Panc1 (cell line): ENCODE measurements at places on chromosomes 16 and 17. TPM values are rescaled to one million over a fixed set of nuclear protein-coding genes. Genes with fewer than 3 reads are reported as not detected.

IGF2BP1 gene
- total RNA-seq, result 109 TPM

DNA sequence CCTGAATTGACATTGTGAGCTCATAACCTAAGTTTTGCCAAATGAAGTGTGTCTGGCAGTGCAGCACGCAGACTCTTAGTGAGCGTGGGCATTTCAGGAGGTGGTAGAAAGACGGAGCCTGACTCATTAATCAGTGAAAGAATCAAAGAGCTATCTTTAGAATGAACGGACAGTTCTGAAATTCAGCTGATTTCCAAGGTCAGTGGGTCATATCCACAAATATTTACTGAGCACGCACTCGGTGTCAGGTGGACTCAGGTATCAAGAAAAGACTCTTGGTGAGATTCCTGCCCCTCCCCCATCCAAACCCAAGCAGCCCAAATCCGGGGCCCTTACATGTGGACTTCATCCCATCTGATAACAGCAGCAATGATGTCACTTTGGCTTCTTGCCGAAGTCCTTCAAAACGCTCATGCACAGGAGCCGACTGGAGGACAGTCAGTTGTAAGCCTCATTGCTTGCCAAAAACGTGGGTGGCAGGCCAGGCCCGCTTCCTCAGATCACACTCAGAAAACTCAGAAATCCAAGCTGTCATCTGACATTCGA lies 185.8 kb downstream of the HS3ST3A1 start:
- no peak for DNase-seq

DNA sequence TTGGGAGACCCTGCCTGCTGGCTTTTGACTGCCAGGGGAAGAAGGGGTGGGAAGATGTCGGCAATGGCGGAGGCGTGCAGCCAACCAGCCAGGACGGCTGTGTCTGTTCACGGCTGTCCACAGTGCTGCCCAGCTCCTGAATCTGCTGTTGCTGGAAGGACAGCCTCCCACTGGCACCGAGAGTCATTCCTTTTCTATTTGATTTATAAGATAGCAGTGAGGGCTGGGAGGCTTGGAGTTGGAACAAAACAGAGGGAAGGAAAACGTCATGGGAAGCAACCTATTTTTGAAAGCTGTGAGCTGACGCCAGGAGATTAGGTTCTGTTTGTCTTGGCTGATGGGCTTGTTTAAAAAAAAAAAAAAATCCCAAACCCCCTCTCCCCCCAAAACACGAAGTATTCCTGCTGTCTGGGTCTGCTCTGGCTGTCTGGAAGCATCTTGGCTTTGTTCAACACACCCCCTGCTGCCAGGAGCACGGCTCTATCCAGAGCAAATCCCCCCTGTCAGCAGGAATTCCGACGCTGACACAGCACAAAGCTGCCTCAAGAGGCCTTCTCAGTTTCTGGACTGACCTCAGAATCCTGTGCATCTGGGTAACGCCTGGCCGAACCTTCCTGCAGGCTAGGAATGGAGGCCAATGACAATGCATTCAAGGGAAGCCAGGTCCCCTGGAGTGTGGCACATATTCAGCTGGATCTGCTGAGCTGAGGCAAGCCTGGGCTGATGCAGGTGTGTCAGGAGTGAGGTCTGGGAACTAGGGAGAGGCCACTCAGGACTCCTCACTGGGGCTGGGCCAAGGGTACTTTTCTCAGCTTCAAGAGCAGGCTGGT lies 41.0 kb upstream of the SREBF1 start:
- no peak for DNase-seq

DNA sequence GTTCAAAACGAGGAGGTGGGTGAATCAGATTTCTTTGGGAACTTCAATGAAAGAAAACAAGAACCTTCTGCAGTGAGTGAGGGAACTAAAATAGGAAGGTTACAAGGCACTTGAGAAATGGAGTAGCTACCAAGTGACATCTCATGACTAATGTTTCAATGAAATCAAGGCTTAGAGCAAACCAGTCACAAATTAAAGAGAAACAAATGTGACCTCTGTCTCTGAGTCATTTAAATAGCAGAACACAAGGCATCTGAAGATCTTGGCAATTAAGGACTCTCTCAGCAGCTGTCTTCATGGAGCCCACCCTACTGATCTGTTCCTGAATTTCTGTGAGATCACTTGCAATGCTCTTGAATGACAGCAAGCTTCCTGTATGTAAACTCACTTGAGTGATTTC lies 109.5 kb downstream of the CDH11 start:
- no peak for DNase-seq

ASGR1 gene
- 1.3 TPM for total RNA-seq

- DNase-seq, result no peak
Observed at GRCh38 chr17:75316253-75316652, 27.0 kb upstream of the SLC25A19 start.
